ENCODE measurements at places on chromosomes 4 and X.

DNA sequence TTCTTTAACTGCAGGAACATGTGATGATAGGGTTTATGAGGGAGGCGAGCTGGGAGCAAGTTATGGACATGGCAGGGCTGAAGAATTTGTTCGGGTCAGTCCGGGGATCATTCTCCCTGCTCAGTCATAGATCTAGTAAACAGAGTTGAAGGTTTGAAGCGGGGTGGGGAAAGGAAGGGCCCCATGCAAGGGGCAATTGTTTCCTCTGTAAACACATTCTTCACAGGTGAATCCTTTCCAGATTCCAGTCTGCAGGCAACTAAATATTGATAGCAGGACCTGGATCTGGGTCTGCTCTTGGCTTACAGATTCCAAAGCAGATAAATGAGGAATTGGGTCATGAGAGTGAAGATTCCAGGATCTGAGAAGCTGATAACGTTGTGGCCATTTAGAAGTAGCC is 44.3 kb upstream of the ARHGAP24 start:
- no peak for DNase-seq

DNA sequence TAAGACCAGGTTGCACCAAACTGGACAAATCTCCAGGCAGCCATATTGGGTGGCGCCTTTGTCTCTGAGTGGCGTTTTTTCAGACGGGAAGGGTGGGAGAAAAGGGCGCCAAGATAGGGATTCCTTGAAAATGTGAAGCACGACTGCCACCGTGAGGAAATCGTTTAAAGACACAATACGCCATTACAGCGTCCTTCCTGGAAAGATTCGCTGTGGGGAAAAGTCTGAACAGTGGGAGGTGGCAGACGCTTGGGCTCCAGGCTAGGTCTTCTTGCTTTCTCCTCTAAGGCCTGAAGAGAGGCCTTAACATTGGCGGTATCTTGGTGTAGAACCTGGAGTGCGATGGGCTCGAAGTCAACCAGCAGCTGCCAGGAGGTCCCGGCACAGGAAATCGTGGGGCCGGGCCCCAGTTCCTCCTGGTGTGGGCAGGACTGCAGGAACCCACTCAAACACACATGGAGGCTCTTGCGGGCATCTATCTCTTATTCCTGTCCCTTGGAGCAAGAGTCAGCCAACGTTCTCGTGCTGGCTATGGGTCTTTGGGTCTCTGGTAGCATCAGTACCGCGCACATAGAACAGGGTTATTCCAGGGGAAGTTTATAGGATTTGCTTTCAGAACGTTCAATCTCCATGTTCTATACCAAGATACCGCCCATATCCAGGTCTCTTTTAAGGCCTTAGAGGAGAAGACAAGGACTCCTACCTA is 208.8 kb downstream of the OR13H1 start:
- DNase-seq = no peak

- no peak for DNase-seq
Observed at GRCh38 chr4:85028910-85029309, 62.4 kb upstream of the WDFY3 start.

DNA sequence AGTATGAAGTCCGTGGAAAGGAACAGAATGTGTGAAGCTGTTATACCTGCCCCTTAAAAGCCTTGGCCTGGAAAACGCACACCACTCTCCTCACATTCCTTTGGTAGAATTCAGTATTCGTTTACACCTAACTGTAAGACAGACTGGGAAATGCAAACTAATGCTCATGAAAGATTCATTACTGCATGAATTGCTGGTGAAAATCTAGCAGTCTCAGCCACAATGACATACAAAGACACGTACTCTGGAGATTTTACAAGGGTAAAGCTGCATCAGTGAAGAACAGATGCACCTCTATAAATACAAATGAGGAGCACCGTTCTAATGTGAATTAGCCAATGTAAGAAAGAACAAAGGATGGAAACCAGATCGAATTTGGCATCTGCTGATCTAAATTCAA is 2051.3 kb downstream of the PCDH7 start:
- no peak for DNase-seq

GRCh38 chr4:81454499-81454898 is 17.2 kb downstream of the RASGEF1B start:
- DNase-seq = no peak

DNA sequence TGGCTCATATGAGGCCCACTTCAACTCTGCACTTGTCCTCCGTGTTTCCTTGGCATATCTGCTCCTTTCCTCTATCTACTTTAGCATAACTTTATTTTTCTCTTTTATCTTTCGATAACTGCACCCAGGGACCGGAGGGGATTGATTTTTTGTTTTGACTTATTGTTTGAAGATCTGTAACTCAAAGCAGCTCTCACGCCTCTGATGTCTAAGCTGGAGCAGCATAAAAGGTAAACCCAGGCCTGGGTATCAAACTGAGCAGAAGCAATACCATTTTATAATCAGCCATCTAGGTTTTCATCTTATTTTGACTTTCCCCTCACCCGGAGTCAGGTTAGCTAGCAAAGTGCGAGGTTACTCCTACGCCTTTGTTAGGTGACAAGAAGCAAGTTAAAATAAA is 28.4 kb downstream of the LEF1 start:
- DNase-seq = no peak

DNA sequence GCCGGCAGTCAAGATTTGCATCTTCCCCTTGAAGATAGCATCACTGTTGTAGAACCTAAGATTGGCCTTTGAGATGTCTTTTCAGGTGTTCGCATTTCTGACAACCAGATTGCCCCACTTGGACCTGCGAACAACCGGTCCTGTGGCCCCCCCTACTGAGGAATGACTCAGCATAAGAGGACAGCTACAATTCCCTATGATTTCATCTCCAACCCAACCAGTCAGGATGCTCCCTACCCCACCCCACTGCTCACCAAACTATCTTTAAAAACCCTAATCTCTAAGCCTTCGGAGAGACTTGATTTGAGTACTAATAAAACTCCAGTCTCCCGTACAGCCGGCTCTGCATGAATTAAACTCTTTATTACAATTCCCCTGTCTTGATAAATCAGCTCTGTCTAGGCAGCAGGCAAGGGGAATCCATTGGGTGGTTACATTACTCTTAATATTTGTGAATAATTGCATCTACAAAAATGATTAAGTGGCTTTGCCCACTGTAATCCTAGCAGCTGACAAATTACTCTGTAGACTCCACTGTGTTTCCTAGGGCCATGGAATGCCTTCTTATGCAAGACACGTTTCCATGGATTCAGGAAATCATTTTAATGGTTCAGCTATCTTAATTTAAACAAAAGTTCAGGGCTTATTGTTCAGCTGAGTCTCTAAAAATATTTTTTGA is 95.4 kb downstream of the GPR143 start:
- no peak for DNase-seq

- no peak for DNase-seq
Observed at GRCh38 chr4:6591781-6592180, 16.8 kb downstream of the MAN2B2 start.

GRCh38 chrX:138930583-138930945 is 219.0 kb upstream of the FGF13 start:
- no peak for DNase-seq

GRCh38 chr4:151675411-151675971 is 85.3 kb downstream of the GATB start:
- no peak for DNase-seq

DNA sequence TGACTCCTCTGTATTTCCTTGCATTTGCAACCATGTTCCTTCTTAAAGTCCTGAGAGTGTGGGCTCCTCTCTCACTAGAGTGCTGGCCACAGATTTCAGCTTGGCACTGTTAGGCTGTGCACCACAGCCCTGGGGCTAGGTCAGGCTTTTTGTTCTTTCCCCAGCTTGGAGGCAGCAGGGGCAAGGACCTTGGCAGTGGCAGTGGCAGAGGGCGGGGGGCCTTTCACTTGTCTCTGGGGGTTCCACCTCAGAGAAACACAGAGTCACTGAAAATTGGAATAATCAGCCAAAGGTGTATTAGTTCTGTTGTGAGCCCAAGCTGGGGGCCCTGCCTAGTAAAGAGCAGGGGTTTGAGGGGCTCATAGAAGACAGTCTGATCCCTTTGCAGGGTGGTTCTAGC is 142.8 kb upstream of the CT83 start:
- DNase-seq = no peak

- no peak for DNase-seq
Observed at GRCh38 chrX:17976955-17977354, 115.9 kb upstream of the RAI2 start.

DNA sequence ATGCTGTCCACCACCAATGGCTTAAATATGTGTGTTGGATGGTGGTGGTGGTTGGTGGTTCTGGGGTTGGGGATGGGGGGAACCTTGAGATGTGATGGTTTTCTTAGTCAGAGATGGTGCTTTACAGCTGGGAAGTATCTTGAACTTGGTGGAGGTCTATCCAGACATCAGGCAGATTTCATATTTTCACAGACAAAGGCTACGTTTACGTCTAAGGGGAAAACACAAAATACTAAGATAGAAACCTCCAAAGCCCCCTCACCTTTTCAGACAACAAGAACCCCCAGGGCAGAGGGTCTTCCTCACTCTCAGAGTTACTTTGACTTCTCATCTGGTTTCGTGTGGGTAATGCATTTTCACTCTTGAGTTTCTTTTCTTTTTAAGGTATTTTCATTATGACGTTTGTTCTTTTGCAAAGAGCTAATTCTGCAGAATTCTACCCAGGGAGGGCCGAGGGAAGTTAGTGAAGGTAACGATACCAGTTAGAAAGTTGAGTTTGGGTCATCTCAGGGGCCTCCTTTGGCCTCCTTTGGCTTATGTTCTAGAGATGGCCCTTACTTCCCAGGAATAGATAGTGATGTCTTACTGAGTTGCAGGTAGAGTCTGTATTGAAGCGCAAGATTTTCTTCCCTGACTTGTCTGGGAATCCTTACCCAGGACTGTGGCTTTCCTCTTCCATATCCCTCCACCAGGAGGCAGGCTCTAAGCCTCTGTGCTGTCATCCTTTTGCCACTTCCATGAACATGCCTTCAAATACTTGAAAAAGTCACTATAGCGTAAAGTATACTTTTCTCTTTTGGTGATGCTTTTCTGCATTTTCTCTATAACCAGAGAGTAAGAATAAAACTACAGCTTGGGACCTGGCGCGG is 31.9 kb downstream of the RHOH start:
- DNase-seq = no peak

- no peak for DNase-seq
Observed at GRCh38 chr4:99091216-99091575, 2.6 kb upstream of the ADH5 start.

Measured in H54 (cell line).